ENCODE measurements at places on chromosomes 4 and X.

DNA sequence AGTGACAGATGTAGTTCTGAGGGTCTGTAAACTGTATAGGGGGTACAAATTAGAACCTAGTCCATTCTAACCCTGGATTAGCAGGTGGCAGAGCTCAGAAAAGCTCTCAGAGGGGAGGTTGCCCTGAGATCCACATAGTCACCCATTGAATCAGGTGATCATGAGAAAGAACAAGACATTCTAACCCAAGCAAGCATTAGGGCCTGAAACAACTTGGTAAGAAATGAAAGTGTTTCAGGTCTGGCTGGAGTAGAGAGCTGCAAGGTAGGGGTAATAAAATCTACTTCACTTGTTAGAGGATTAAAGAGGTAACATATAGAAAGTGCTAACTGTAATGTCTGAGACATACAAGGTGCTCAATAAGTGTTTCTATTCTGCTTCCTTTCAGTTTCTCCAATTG lies 8.8 kb upstream of the BMP2K start:
- no peak for DNase-seq

DNA sequence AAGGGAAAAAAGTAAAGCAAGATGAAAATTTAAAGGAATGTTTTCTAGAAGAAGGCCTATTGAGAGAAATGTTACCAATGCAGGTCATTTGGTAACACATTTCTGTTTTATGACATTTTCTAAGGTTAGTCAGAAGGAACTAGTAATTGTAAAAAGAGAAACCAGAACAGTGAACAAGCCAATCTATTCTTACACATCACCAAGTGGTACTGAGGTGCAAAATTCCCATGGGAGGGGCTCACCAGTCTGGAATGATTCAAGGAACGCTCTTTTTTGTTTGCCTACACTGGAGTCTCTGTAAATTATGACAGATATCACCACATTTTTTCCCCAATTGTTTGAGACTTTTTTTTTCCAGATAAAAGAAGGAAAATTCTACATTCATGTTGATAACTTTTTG lies 404.7 kb upstream of the CNKSR2 start:
- DNase-seq = no peak

GRCh38 chrX:134990475-134990800 lies 353 bp upstream of the SMIM10 start:
- no peak for DNase-seq

DNA sequence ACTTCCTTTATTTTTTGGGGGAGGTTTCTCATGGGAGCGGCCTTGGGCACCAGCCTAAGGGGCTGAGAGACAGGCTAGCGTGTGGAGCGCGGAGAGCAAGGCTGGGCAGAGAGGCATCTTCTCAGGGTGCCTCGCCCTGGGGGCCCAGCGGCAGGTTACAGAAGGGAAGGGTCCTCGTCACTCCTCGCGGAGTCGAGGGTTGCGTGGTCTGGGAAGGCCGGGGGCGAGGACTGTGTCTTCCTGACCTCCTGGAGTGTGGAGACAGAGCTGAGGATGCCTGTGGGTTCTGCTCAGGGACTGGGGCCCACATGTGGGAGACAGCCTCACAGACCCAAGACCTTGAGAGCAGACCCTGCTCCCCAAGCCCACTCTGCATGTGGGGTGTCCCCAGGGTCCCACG lies 79.6 kb upstream of the LRPAP1 start:
- no peak for DNase-seq

DNA sequence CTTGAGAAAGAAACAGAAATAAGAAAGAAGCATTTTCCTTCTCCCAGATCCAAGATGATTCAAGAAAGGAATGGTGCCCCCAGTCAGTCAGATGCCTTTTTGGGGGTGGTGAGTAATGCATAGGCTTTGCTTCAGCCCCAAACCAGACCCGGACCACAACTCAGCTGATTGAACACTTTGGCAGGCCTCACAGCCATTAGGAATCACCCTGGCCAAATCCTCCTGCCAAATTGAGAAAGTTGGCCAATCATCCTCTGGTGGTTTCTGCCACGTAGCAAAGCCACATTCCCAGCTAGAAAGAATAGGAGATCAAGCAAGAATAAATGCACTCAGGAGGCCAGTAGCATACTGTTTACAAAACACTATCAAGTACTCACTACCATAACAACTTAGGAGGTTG lies 33.7 kb downstream of the FRMD7 start:
- no peak for DNase-seq

Measured in stimulated activated CD8-positive, alpha-beta memory T cell treated with anti-CD3 and anti-CD28 coated beads, Interleukin-15, amount 100 ng/mL, for 4 hours (primary cell).